Peyer's patch (tissue), 4 donors: ENCODE measurements at places on chromosomes 5 and 9. TPM values are rescaled to one million over a fixed set of nuclear protein-coding genes. Genes with fewer than 3 reads are reported as not detected.

DNA sequence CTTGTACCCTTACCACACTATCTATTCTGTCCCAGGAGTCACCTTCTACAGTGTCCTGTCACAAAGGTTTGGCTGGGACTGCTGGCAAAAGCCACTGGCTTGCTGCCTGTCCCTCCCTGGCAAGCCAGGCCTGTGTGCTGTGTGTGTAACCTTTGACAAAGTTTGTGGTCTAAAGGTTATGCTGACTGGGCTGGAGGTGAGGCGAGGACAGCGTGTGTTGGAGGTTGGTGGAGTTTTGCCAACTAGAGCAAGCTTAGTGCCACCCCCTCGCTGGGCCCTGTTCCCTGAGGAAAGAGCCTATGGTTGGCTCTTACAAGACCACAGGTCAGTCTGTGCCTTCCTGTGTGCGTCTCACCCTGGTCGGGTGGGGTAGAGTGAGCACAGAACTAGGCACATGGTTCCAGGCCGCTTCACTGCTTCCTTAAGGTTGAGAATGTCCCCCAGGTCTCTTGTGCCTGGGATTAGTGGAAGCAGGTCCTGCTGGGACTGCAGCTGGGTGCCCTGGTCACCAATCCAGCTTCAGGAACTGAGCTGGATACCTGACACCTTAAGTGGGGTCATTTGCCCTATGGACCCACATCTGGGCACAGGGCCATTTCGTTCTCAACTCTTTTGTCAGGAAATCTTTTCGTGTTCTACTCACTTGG, 152.2 kb downstream of the GADD45G start:
- H3K27ac ChIP-seq, result no peak overlapping the region
- no peak overlapping the region for H3K4me3 ChIP-seq
- peaks cover 5% of the 10 kb centered on the region for H3K4me1 ChIP-seq

GRCh38 chr5:36152324-36153297, 700 bp downstream of the SKP2 start:
- DNase-seq, result no peak
- H3K27me3 ChIP-seq, result no peaks in the 10 kb centered on the region
- H3K4me1 ChIP-seq, result no peaks in the 10 kb centered on the region
- H3K4me3 ChIP-seq, result peak overlapping the region; percentile 79
- no peak overlapping the region for H3K27ac ChIP-seq
- peaks cover 6% of the 10 kb centered on the region for H3K36me3 ChIP-seq

- H3K27ac ChIP-seq, result no peak overlapping the region
- H3K27me3 ChIP-seq, result no peaks in the 10 kb centered on the region
- no peak overlapping the region for H3K4me3 ChIP-seq
- no peaks in the 10 kb centered on the region for H3K36me3 ChIP-seq
- DNase-seq, result no peak
Measured at GRCh38 chr9:88733651-88734421, 198.9 kb downstream of the NXNL2 start.

DNA sequence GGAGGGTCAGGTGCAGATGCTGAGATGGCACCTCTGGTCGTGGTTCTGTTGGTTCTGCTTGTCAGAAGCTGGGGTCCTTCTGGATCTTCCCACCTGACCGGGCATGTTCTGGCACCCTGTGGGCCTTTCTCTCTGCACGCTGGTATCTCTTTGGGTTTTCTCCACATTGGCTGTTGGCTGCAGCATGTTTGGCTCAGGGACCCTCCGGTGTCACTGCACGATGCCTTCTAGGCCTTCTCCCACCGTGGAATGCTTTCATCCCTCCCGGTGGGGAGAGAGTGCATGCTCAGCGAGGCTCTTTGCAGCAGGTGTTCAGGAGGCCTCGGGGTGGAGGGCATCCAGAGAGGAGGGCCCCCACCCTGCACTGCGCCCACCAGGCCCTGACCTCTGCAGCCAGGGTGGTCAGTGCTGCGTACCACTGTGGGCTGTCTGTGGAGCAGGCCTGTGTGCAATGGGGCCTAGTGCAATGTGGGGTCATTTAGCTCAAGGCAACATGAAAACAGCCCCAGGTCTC, 119.4 kb downstream of the WNK2 start:
- no peak for DNase-seq
- H3K36me3 ChIP-seq, result no peaks in the 10 kb centered on the region
- H3K4me3 ChIP-seq, result no peak overlapping the region
- no peaks in the 10 kb centered on the region for H3K27me3 ChIP-seq
- no peaks in the 10 kb centered on the region for H3K4me1 ChIP-seq

DNA sequence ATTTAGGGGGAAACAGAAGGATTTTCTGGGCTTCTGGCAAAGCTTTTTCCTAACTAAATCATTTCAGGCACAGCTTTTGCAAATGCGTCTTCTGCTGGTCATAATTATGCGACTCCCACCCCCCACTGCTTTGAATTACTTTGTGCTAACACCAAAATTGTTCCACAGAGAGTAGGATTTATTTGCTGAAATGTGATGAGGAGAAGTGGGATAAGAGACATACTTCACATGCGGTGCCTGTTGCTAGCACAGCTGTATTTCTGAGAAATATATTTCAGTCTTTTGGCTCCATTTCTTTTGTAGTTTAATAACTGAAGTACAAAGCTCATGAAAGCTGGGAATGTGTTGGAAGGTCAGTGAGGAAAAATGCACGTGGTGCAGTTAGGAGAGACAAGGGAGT, 83.2 kb upstream of the TAS2R1 start:
- no peaks in the 10 kb centered on the region for H3K4me1 ChIP-seq
- DNase-seq, result no peak
- H3K27ac ChIP-seq, result no peak overlapping the region
- no peak overlapping the region for H3K4me3 ChIP-seq

GRCh38 chr5:6598351-6598900, 34.4 kb downstream of the NSUN2 start:
- H3K27ac ChIP-seq, result no peak overlapping the region
- no peak overlapping the region for H3K4me3 ChIP-seq
- no peaks in the 10 kb centered on the region for H3K36me3 ChIP-seq

DNA sequence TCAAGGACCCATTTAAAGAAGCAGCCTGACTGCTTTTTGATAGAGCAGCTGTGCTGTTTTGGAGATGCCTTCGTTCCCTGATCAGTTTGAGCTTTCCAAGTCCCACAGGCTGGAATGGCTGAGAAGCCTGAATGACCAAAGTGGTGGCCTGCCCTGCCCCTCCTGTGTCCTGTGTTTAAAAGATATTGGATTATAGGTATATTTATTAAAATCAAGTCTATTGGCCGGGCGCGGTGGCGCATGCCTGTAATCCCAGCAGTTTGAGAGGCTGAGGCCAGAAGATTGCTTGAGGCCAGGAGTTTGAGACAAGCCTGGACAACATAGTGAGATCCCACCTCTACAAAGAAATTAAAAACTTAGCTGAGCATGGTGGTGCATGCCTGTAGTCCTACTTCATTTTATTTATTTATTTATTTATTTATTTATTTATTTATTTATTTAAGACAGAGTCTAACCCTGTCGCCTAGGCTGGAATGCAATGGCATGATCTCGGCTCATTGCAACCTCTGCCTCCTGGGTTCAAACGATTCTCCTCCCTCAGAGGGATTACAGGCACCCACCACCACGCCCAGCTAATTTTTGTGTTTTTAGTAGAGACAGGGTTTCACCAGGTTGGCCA, 87.7 kb downstream of the CACNA1B start:
- no peak overlapping the region for H3K4me3 ChIP-seq
- no peak overlapping the region for H3K27ac ChIP-seq
- no peaks in the 10 kb centered on the region for H3K36me3 ChIP-seq
- no peaks in the 10 kb centered on the region for H3K4me1 ChIP-seq

- H3K27me3 ChIP-seq, result no peaks in the 10 kb centered on the region
- no peak for DNase-seq
- H3K4me3 ChIP-seq, result no peak overlapping the region
Measured at GRCh38 chr9:112493393-112494137, 6.9 kb downstream of the KIAA1958 start.

DNA sequence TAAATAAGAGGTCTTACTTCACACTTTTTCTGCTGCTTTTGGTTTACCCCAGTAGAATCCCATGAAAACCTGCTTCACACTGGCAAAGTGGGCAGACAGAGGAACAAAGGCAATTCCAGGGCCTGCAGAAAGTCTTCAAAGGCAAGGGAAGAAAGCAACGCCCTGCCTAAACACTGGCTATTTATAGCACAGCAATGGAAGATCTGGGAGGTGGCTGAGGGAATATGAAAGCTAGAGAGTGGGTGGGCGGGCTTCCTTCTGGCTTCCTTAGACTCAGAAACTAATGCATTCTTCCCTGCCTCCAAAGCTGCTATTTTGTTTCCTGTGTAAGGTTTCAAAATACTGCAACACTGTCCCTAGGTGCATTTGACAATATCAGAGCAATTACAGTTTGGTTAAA, 46.8 kb downstream of the ELAVL2 start:
- H3K4me1 ChIP-seq, result no peaks in the 10 kb centered on the region
- no peak for DNase-seq
- no peaks in the 10 kb centered on the region for H3K27me3 ChIP-seq
- H3K36me3 ChIP-seq, result no peaks in the 10 kb centered on the region

- no peaks in the 10 kb centered on the region for H3K36me3 ChIP-seq
- H3K27me3 ChIP-seq, result no peaks in the 10 kb centered on the region
- H3K4me3 ChIP-seq, result no peak overlapping the region
- DNase-seq, result no peak
- H3K4me1 ChIP-seq, result no peaks in the 10 kb centered on the region
Measured at GRCh38 chr5:19902316-19902934, 85.6 kb downstream of the CDH18 start.

DNA sequence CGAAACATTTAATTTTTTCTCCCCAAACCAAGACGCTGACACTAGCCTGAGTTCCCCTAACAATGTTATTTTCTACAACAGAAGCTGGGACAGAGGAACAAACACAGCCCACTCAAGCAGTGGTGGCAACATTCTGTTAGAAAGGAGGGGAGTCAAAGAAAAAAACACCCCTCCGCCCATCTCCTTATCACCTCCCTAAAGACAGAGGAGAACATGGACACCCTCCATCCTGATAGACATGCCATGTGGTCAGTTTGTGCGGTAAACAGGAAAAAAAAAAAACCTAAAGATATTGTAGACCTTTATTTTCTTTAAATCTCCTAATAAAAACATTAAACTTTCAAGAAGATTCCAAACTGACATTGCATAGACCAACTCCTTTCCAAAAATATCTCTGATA, 2.9 kb upstream of the DPM2 start:
- no peak overlapping the region for H3K4me3 ChIP-seq
- H3K4me1 ChIP-seq, result peaks cover 9% of the 10 kb centered on the region
- H3K27ac ChIP-seq, result no peak overlapping the region
- H3K36me3 ChIP-seq, result peaks cover 59% of the 10 kb centered on the region

DNA sequence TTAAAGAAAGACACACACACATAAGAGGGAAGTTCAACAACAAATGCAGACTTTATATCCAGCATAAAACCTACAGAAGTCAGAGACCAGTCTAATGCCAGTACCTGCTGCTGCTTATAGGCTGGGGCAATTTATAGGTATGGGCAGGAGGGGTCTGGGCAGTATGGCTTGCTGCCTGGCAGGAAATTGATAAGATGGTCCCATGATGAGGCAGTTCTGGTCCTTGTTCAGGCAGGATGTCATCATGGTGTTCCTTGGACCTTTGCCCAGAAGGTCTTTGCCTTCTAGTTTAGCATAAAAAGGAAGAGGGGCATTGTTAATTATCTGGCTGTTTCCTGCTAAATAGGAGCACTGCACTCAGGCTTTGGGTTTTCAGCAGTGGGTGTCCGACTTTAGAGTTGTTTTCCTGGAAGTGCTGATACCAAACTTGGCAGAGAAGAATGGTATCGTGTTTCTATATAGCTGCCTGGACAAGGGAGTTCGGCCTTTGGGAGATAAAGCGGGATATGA, 10.4 kb upstream of the PDCD1LG2 start:
- H3K4me3 ChIP-seq, result no peak overlapping the region
- H3K27me3 ChIP-seq, result no peaks in the 10 kb centered on the region
- no peaks in the 10 kb centered on the region for H3K4me1 ChIP-seq
- no peaks in the 10 kb centered on the region for H3K36me3 ChIP-seq
- peak overlapping the region; percentile 42 for H3K27ac ChIP-seq

DNA sequence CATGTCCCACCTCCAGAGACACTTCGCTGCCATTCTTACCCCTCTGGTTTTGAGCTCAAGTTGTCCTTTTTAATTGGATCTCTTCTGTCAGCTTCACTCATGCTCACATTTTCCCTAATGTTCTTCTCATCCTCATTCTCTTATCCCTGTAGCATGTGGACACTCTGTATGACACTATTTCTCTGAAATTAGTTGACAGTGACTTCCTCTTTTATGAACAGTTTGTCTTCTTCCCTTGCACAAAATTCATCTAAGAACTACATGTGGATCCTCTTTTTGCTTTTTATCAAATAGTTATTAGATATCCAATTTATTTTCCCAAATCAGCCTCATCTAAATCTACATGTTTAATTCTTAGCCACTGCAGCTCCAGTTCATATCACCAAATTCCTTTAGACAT, 676.2 kb downstream of the MAT2B start:
- no peaks in the 10 kb centered on the region for H3K4me1 ChIP-seq
- H3K27ac ChIP-seq, result no peak overlapping the region
- no peaks in the 10 kb centered on the region for H3K27me3 ChIP-seq
- H3K36me3 ChIP-seq, result no peaks in the 10 kb centered on the region
- no peak for DNase-seq

Gene JAKMIP2
- total RNA-seq, result 2.1 TPM

Gene OBP2B
- not detected for total RNA-seq

Gene ASS1
- 761 TPM for total RNA-seq

Gene IL6ST
- total RNA-seq, result 88.8 TPM

Gene WNT8A
- total RNA-seq, result not detected

Gene ZBTB6
- total RNA-seq, result 5.6 TPM

Gene PNPLA7
- total RNA-seq, result 11.4 TPM

Gene CYSRT1
- 1.9 TPM for total RNA-seq

Gene TSSK1B
- total RNA-seq, result not detected

Gene FGF1
- not detected for total RNA-seq

Gene C5orf34
- total RNA-seq, result 1.9 TPM

Gene SYNPO
- 88.3 TPM for total RNA-seq
